OCI-M1 (cell line): ENCODE measurements at places on chromosomes 4 and X.

DNA sequence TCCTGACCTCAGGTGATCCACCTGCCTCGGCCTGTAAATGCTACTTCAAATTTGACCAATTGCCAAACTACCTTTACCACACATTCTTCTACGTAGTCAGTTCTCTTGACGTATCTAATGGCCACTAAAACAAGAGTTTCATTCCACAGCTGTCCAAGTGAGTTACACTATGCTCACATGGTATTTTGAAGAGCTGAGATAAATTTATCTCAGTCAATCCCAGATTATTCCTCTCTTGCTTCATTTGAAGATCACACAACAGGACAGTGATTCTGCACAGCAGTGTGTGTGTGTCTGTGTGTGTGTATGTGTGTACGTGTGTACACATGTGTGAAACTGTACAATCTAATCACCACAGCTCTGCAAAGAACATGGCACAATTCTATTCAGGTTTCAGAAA lies 133.4 kb downstream of the APBB2 start:
- no peak for DNase-seq

DNA sequence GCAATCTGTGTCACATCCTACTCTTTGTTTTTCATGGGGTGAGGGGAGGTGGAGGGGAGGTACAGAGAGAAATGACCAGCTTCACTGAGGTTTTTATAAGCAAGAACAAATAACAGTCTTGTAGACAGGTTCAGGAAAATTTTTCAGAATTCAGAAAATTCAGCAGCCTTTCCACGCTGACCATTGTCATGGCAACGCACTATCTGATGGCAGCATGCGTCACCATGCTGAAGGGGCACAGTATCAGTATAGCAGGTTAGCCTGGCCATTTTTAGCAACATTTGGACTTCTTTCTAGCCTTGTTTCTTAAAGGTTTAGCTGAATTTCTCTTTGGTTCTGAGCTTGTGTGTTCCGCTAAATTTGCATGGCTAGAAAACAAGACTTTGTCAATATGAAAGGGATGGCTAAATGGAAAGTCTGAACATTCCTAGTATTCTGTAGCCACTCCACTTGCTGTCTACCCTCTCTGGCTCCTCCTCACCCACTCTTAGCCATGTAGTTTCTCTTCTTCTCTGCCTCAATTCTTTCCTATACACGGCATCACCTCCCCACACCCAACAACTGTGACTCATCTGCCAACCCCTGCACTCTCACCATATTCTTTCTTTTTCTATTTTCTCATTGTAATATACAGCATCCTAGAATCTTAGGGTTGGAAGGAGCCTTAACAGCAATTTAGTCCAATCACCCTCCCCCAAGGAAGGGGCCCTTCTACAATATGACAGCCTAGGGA lies 42.7 kb upstream of the CITED1 start:
- DNase-seq, result peak; percentile 8

DNA sequence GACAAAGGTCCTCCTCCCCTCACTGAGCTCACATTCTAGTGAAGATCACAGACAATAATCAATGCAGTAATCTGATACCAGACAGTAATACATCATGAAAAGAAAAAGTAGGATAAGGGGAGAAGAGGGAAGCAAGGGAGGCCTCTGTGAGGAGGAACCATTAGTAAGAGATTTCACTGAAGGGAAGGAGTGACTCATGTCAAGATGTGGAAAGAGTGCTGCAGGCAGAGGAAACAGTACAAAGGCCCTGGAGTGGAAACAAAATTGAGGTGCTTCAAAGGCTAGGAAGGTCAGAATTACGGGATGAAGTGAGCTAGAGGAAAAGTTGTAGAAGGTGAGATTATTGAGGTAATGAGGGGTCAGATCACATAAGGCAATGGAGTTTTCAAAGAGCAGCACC lies 38.1 kb downstream of the LAMTOR3 start:
- DNase-seq, result peak; percentile 70

DNA sequence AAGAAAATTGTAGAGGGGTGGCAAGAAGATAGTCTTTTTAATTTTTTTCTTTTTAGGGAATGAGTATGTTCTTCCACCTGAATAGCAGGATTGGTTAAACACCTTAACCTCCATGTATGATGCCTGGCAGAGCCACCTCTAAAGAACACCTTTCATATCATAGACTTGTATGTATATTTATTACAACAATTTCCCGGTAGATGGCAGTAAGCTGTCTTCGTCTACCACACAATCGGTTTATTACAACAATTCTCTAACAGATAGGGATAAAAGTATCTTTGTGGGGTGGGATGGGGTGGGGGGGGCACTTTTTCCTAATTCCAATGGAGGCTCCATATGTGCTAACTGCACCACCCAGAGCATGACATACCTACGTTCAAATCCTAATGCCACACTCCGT lies 255.5 kb downstream of the LDB2 start:
- peak; percentile 45 for DNase-seq

DNA sequence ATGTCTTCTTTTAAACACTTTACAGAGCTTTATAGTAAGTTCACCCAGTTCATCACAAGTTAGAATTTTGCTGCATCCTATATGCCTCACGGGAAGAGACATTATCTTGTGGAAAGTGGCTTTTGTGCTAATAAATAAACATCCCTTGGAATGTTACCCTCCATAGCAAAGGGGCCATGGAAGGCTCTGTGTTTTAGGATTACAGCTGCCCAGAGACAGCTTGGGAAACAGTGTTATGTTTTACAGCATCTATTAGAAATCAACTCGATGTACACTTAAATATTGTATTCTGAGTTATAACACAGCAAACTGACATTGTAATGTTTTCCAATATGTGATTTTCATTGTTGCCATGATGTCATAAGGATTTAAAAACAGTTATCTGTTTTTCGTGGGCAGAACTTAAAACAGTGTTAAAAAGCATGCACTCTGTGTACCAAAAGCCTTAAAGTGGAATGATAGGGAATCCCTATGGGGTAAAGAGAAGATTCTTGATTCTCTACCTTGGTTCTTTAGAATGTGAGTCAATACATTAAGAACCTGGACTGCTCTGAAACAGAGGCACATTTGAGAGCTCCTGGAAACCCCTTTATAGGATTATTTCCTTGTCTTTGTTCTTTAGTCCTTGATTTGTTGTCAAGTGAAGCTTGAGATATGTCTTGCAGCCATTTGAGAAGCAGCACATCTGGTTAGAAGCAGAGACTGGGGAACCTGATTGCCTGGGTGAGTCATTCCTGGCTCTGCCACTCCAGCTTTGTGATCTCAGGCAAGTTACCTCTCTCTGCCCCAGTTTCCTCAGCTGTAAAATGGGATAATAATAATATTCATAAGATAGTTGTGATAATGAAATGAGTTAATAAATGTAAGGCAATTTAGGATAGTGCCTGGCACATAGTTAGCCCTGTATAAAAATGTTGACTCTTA lies 41.6 kb downstream of the ARHGAP10 start:
- DNase-seq, result no peak

GRCh38 chr4:35684755-35685154 lies 559.6 kb downstream of the ARAP2 start:
- no peak for DNase-seq

DNA sequence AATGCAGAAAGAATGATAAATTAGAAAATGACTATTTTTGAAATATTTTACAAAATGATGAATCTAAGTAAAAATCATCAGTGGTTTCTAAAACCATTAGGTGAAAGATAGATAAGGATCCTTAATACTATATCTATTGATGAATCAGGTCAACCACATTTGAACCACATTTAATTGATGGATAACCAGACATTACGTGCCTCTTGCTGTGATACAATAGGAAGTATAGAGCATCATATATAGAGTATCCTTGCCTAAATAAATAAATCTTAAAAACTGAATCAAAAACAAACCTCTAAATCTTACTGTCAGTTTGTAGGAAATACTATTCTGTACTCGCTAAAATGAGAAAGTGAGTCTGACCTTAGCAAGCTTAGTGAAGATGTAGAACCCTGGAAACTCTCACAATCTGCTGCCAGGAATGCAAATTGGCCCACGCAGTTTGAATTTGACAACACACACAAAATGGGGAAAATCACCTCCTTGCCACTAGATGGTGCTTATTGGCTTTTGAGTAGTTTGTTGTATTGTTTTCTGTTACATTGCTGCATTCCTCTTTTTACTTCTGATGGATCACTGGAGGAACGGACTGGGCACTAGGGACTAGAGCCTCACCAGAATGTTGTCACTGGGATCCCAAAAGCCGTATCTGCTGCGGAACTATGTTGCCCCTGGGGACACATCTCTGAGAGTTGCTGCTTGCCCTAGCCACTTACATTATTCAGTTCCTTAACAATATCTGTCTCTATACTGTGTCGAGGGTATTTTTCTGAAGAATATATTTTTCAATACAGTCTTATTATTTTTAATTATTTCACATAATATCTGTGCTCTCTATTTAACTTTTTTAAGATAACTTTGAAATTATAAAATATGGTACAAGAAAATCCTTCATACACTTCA lies 25.4 kb upstream of the SLAIN2 start:
- DNase-seq, result peak; percentile 81

GRCh38 chrX:40094041-40094899 lies 3.5 kb downstream of the BCOR start:
- DNase-seq, result peak; percentile 65

DNA sequence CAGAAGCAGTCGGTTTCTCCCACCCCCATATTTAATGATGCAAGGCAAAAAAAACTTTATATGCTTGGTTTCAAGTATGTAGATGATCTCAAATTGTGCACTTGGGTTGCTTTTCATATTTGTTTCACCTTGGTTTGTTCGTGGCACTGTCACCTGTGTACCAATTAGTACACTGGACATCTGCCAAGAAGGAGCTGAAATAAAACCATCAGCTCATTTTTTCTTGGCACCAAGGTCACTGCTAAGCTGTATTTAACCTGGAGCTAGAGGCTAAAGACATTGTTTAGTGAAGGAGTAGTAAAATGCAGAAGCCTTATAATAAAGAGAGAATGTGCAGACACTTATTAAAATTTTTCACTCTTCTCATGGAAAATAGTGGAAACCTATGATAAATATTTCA lies 430.8 kb downstream of the ARHGAP24 start:
- DNase-seq, result no peak

GRCh38 chr4:147924604-147925412 lies 192.9 kb downstream of the ARHGAP10 start:
- DNase-seq, result peak; percentile 60

- no peak for DNase-seq
These were observed 627.8 kb upstream of the SLIT2 start for GRCh38 chr4:19623866-19624265.

DNA sequence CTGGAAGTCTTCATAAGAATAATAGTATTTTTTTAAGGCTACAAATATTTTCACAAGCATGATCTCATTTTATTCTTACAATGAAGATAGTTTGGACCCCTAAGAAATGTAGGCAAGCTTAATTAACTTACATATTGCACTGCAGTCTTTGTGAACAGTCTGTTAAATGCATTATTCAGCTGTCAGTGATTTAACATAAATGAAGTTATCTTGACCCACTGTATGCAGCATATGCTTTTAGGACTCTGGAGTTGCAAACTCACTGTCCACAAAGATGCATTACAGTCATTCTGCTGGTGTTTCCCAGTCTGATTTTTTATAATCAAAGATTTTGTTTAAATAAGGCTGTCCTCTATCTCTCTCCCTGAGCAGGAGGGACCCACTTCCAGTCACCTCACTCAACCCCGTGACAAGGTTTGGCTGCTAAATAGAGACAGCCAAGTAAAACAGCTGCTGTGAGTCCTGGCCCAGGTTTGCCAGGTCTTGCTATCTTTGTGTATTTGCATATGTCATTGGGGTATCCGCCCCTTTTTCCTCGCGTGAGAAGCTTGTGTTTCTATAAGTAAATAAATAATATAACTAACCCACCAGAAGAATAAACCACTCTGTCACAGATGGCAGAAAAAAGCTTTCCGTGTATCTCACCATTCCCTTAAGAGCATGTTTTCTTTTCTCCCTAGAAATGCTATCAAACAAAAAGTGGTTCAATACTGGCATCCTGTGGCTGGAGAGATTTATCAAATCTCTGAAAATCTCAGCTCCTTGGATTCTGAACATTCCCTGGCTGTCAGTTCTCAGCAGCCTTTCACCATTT lies 67.0 kb downstream of the SLC7A11 start:
- no peak for DNase-seq

DNA sequence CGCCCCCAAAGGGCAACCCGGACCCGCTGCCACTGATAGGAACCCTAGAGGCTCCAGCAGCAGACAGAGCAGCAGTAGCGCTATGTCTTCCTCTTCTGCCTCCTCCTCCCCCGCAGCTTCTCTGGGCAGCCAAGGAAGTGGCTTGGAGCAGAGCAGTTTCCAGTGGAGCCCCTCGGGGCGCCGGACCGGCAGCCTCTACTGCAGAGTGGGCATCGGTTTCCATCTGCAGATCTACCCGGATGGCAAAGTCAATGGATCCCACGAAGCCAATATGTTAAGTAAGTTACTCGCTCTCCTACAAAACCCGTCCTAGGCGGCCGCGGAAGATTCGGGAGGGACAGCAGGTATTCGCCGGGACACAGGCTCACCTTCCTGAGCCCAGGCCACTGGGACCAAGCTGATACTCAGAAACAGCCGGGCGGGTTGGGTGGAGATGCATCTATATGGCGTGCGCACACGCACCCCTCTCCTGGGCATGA lies 477 bp downstream of the FGF5 start:
- peak; percentile 59 for DNase-seq

DNA sequence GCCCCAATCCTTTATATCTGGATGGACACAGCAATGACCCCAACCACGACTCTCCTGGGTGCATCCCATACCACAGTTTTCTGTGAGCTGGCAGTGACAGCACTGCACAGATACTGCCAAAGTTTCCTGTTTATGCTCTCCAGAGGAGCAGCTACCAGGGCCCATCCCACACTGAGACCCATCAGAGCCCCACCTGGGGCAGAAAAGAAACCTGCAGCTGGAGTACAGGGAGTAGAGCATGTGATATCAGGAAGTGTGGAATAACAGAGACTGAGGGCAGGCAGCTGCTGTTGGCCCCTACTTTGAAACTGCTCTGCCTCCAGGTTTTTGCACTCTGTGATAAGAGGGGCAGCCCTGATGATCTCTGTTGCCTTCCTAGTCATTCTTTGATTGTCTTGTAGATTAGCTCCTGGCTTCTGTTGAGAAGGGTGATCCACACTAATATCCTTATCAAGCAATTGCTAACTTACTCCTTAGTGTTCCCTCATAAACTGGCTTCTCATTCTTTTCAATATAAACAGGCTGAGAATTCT lies 526.3 kb upstream of the TECRL start:
- no peak for DNase-seq
